Activated CD4-positive, alpha-beta T cell treated with anti-CD3 and anti-CD28 coated beads, Interleukin-2, amount 10 ng/mL, durations not matched to agents 7 days and 5 days (primary cell): ENCODE measurements at places on chromosomes 4 and X. TPM values are rescaled to one million over a fixed set of nuclear protein-coding genes. Genes with fewer than 3 reads are reported as not detected.

Gene PAGE1
- total RNA-seq, result not detected

Gene GPM6B
- not detected for total RNA-seq

Gene FHL1
- total RNA-seq, result 12.8 TPM

Gene ZXDA
- 4.2 TPM for total RNA-seq

Gene EFNB1
- 3.8 TPM for total RNA-seq

Gene ATOH1
- total RNA-seq, result not detected

Gene GSTCD
- 12.4 TPM for total RNA-seq

Gene MTCP1
- 18.1 TPM for total RNA-seq

- DNase-seq, result no peak
Observed at GRCh38 chr4:95386410-95386809, 162.4 kb downstream of the UNC5C start.

- no peak for DNase-seq
Observed at GRCh38 chr4:26462874-26463273, 27.4 kb downstream of the CCKAR start.

GRCh38 chr4:36676139-36677050 is 395.0 kb downstream of the DTHD1 start:
- no peak for DNase-seq

DNA sequence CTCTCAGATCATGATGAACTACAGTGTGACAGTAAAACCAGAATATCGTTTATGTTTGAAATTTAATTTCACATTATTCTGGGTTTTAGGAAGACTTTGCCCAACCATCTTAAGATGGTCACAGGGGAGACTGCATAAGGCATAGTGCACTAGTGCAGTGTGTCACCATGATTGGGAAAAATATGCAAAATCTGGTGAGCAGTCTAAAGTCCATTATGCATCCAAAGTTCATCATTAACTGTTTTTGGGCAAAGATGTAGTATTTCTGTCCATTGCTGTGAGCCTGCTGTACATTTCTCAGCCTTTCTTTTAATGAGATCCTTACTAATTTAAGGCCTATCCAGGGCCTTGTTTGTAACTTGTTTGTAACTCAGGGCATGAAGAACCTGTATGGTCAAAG is 11.3 kb upstream of the MFAP3L start:
- DNase-seq, result no peak

GRCh38 chr4:48694824-48695223 is 85.3 kb downstream of the FRYL start:
- DNase-seq, result no peak

- no peak for DNase-seq
Observed at GRCh38 chr4:89653012-89653411, 183.9 kb downstream of the SNCA start.

GRCh38 chr4:188400451-188400850 is 261.2 kb downstream of the TRIML1 start:
- DNase-seq, result no peak

DNA sequence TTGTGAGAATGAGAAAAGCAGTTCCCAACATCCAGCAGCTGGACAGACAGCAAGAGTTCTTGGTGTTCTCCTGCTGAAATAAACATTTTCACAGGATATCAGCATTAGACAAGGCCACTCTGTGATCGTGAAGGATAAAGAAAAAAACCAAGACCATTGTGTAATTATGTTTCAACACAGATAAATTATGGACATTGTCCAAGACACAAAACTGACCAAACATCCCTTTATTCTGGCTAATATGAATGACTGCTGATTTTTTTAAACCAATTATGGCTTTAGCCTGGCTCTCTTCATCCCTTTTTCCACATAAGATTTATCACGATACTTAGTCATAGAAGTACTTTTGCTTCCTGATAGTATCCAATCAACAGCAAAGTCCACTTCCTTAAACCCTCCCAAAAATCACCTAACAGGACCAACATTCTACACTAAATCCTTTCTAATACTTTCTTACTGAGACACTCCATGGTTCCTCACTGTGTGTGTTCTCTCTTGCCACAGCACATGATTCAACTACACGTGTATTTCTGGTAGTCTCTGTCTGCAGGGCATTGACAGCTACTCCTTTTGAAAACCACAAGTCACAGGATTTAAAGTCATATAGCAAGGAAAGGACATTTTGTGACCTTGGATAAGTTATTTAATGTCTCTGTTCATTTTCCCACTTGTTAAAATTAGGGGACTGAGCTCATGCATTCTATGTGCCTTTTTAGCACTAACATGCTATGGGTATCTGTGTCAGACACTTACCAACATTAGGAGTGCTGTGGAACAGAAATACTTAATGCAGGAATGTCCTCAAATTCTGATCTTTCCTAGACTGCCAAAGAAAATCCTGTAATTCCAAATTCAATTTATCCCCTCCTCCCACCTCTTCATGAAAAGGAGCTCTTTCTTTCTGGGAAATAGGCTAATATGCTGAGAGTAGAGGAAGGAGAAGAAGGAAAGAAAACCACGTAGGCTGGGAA is 137.2 kb upstream of the PGRMC2 start:
- DNase-seq, result no peak

DNA sequence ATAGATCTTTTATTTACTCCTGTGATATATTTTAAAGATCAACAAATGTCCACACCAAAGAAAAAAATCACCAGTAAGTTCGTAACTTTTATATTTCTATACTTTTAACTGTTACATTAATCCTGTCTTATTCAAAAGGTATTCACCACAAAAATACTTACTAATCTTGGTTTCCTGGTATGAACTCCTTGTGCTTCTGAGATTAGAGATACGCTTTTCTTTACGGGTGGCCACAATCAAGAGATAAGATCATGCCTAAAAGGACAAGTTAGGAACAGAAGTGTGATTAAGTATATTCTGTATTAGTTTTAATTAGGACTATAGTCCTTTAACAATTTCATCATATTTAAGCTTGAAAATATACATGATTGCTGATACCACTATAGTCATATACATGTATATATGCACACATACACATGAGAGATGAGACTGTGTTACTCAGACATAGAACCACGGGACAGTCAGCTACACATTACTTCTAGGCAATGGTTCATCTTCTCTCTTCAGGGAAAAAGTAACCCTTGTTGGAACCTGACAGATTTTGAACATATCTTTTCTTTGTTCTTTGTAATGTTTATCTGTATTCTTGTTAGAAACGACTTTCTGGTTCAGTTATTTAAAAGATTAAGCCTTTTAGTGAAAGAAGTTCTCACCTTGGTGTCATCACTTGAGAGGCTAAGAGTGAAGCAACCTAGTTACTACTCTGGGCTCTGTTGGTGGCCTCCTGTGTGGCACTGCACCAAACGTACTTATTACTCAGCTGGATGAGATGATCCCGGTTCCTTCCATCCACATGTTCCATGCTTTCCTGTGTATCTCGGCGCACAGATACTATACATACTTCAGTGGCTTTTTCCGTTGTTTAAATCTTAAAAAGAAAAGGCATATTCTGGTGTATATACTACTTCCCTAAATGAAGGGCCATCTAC is 146.1 kb downstream of the CBR4 start:
- no peak for DNase-seq

- no peak for DNase-seq
Observed at GRCh38 chr4:110058677-110059076, 139.7 kb downstream of the ELOVL6 start.

DNA sequence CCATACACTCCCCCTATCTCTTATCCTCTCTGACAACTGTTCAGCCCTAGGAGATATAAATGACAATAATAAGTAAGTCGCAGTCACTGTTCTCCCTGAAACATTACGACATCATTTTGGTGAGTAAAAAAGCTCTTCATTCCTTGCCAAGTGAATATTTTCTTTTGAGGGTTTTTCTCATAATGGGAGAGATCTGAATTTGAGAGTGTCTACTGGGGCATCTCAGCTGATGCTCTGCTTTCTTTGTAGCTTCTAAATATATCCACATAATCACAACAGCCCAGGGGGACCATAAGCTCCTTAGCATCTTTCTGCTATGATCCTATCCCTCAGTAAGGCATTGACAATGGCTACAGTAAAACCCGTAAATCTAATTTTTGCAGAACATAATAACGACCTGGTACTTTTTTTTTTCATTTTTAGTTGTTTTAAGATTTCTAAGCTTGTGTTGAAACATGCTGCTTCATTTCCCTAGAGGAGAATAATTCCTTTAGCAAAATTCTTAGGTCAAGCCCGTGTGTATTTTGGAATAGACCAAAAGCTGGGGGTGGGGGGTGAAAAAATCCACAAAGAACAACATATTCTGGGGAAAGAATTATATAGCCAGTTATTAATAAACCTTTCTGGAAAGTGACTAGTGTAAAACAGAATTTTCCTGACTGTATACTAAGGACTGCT is 78.1 kb upstream of the GPM6B start:
- no peak for DNase-seq

GRCh38 chrX:129000797-129001196 is 522.5 kb downstream of the SMARCA1 start:
- DNase-seq, result no peak

DNA sequence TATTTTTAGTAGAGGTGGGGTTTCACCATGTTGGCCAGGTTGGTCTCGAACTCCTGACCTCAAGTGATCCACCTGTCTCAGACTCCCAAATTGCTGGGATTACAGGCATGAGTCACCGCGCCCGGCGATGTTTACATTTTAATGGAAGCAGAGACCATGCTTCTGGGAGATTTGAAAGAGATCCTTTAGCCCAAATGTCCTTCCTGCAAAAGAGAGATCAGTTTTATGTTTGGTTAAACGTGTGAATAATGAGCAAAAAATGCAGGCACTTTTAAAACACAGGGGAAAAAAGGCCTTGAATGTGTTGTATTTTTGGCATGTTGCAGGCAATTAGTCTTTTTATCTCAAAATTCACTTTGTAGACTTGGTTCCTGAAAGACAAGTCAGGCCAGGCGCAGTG is 95.8 kb upstream of the ELOVL6 start:
- DNase-seq, result no peak

DNA sequence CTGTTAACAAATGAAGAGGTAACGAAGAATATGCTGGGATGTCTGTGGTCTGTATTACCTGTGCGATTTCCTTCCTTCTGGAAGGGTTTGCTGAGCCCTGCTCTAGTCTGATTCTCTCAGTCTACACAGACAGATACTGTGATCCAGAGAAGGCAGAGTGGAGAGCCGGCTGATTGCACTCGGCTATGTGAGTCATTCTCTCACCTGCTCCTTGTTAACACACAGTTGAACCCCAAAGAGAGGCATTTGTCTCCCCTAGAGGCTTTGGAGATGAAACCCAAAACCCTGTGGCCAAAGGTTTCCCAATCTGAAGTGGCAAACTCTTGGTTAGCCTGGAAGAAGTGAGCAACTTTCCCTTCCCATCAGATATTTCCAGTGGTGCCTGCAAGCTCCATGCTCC is 78.1 kb upstream of the GPC4 start:
- DNase-seq, result no peak
